Upper lobe of left lung (tissue), 6 donors: ENCODE measurements at places on chromosomes 3 and 15. TPM values are rescaled to one million over a fixed set of nuclear protein-coding genes. Genes with fewer than 3 reads are reported as not detected.

- peaks cover 34% of the 10 kb centered on the region for H3K4me1 ChIP-seq
- H3K36me3 ChIP-seq = no peaks in the 10 kb centered on the region
- H3K4me3 ChIP-seq = no peak overlapping the region
- H3K27me3 ChIP-seq = no peaks in the 10 kb centered on the region
Measured at GRCh38 chr15:70271422-70272088, 173.8 kb upstream of the TLE3 start.

GRCh38 chr3:33105341-33105948 is 8.4 kb upstream of the CRTAP start:
- H3K4me1 ChIP-seq = no peaks in the 10 kb centered on the region
- no peak overlapping the region for H3K27ac ChIP-seq
- H3K4me3 ChIP-seq = no peak overlapping the region
- no peak for DNase-seq
- no peaks in the 10 kb centered on the region for H3K27me3 ChIP-seq
- no peaks in the 10 kb centered on the region for H3K36me3 ChIP-seq

- peaks cover 75% of the 10 kb centered on the region for H3K36me3 ChIP-seq
- no peak overlapping the region for H3K4me3 ChIP-seq
- H3K4me1 ChIP-seq = no peaks in the 10 kb centered on the region
Measured at GRCh38 chr3:53102601-53103147, 27.6 kb downstream of the RFT1 start.

GRCh38 chr3:117490716-117491115 is 781.1 kb downstream of the TUSC7 start:
- no peaks in the 10 kb centered on the region for H3K36me3 ChIP-seq
- H3K27ac ChIP-seq = no peak overlapping the region
- no peak overlapping the region for H3K4me3 ChIP-seq
- H3K27me3 ChIP-seq = no peaks in the 10 kb centered on the region

GRCh38 chr3:20190991-20191390 is 5.0 kb upstream of the SGO1 start:
- no peak overlapping the region for H3K27ac ChIP-seq
- H3K36me3 ChIP-seq = no peaks in the 10 kb centered on the region
- H3K27me3 ChIP-seq = no peaks in the 10 kb centered on the region
- H3K4me3 ChIP-seq = no peak overlapping the region
- peaks cover 11% of the 10 kb centered on the region for H3K4me1 ChIP-seq

DNA sequence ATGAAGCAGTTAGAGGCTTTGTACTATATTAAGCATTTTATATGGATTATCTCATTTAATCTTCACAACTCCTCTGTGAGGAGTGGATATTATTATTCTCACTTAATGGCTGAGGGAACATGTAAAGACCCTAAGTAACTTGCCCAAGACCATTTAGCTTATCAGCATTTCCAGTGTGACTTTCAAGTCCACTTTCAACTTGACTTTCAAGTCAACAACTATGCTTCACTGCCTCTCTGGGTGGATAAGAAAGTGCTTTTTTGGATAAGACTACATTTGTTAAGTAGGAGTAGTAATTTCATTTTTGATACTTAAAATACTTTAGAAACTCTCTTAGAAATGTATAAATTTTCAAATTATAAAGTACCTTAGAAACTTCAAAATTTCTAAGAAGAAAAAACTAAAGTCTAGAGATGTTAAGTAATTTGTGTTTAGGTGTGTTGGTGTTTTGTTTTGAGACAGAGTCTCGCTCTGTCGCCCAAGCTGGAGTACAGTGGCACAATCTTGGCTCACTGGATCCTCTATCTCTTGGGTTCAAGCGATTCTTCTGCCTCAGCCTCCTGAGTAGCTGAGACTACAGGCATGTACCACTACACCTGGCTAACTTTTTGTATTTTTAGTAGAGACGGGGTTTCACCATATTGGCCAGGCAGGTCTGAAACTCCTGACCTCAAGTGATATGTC is 71.8 kb downstream of the MINDY2 start:
- H3K36me3 ChIP-seq = no peaks in the 10 kb centered on the region
- no peaks in the 10 kb centered on the region for H3K4me1 ChIP-seq
- no peaks in the 10 kb centered on the region for H3K27me3 ChIP-seq
- no peak for DNase-seq
- no peak overlapping the region for H3K27ac ChIP-seq

GRCh38 chr15:61835496-61836106 is 224.6 kb downstream of the VPS13C start:
- no peak overlapping the region for H3K27ac ChIP-seq
- no peak overlapping the region for H3K4me3 ChIP-seq
- no peaks in the 10 kb centered on the region for H3K36me3 ChIP-seq
- peak; percentile 49 for DNase-seq

DNA sequence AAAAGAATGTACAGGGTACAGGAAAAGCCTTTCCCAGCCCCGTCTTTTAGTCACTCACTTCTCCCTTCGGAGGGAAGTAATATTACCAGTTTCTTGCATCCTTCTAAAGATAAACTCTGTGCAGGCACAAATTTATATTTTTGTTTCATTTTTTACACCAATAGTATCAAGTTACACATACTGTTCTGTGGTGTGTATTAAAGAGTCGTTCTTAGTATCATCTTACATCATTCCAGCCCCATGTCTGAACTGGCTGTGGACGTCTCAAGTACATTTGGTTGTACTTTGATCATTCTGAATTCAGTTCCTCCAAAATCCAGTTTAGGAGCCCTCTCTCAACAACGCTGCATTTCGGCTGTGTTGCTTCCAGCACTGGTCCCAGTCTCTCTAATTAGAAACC is 68.7 kb downstream of the LMLN start:
- H3K27ac ChIP-seq = no peak overlapping the region
- H3K4me3 ChIP-seq = no peak overlapping the region
- H3K27me3 ChIP-seq = no peaks in the 10 kb centered on the region
- no peak for DNase-seq
- no peaks in the 10 kb centered on the region for H3K36me3 ChIP-seq
- no peaks in the 10 kb centered on the region for H3K4me1 ChIP-seq

- H3K36me3 ChIP-seq = no peaks in the 10 kb centered on the region
- no peaks in the 10 kb centered on the region for H3K4me1 ChIP-seq
Measured at GRCh38 chr15:49789436-49789835, 168.6 kb downstream of the DTWD1 start.

DNA sequence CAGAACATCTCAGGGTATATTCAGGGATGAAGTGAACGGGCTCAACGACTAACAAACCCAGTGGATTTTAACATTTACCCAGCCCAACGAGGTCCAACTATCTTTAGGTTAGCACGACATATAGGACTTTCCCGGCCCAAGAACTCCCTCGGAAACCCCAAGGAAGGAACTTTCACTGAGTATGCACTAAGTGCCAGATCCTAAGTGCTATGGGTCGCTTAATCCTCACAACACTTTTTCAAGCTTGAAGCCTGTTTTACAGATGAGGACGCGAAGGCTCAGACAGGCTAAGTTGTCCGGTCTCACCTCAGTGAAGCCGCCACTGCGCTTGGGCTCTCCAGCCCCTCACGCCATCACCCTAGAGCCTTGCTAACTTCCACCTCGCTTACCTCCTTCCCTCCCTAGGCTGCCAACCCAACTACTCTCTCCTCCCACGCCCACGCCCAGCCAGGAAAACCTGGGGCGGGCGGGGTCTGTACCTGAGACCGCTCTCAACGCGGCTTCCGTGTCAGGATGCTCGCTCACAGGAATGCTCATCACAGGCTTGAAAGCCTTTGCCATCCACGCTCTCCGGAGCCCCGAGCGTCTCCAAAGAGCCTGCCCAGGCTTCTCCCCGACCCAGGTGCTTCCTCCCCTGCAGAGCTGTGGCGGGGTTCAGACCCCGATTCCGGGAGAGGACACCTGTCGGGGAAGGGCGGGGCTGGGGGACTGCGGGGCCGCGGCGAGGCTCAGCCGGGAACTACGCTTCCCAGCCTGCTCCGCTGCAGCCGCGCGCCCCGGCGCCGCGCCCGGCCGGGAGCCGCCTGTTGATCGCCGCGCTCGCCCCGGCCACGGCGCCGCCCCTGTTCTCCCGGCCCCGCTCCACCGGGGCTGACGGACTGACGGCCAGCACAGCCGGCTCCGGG is at the start of gene TMOD2:
TMOD2 (plus strand) TSS at position 806 of the 905 bp plus-strand sequence. CDS start 14,845 bp downstream, outside the sequence.
- H3K4me1 ChIP-seq = peaks cover 8% of the 10 kb centered on the region
- no peaks in the 10 kb centered on the region for H3K27me3 ChIP-seq
- H3K36me3 ChIP-seq = no peaks in the 10 kb centered on the region

GRCh38 chr3:11096266-11097139 is 57.8 kb upstream of the HRH1 start:
- peak; percentile 69 for DNase-seq
- H3K4me1 ChIP-seq = peaks cover 10% of the 10 kb centered on the region
- no peaks in the 10 kb centered on the region for H3K36me3 ChIP-seq
- no peaks in the 10 kb centered on the region for H3K27me3 ChIP-seq
- H3K27ac ChIP-seq = no peak overlapping the region

- no peak overlapping the region for H3K27ac ChIP-seq
- H3K4me1 ChIP-seq = peaks cover 32% of the 10 kb centered on the region
- no peak for DNase-seq
- H3K4me3 ChIP-seq = no peak overlapping the region
- no peaks in the 10 kb centered on the region for H3K27me3 ChIP-seq
- H3K36me3 ChIP-seq = no peaks in the 10 kb centered on the region
Measured at GRCh38 chr3:143825513-143825912, 22.8 kb downstream of the SLC9A9 start.

DNA sequence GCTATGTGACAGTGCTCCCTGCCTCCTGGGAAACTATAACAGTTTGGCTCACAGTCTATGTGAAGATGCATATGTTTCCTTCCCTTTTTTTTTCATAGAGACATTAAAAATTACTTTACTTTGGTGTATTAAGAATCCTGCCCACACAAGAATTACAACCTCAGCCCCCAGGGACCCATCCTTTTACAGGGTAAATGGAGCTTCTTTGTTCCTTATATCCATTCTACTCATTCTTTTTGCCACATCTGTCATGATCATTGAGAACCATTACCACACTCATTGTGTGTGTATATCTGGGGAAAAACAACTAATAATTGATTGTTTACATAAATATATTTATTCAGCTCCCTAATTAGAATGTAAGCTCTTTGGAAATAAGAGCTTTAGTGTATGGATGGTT is 157.4 kb downstream of the SSR3 start:
- H3K36me3 ChIP-seq = no peaks in the 10 kb centered on the region
- no peaks in the 10 kb centered on the region for H3K4me1 ChIP-seq
- H3K4me3 ChIP-seq = no peak overlapping the region

DNA sequence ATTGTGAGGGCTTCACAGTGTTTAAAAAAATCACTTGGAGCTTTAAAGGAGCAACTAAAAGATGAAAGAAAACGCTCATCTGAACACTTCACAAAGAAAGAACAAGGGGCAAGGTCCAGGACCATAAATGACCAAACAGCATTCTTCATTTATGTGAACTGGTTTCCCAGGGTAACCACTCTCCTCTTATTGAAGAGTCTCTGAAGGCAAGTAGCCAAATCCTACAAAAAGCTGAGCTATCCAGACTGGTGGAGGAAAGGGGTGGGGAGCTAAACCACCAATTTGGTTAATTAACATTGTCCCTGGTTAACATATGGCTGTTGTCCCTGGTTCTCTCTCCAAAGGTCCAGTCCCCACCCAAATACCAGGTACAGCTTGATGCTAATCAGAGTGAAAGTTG is 58.1 kb downstream of the OSBPL10 start:
- DNase-seq = no peak
- H3K36me3 ChIP-seq = no peaks in the 10 kb centered on the region
- H3K27ac ChIP-seq = no peak overlapping the region

GRCh38 chr3:98969295-98969694 is 67.8 kb upstream of the DCBLD2 start:
- no peaks in the 10 kb centered on the region for H3K4me1 ChIP-seq
- no peaks in the 10 kb centered on the region for H3K36me3 ChIP-seq
- no peak overlapping the region for H3K27ac ChIP-seq
- DNase-seq = no peak
- no peaks in the 10 kb centered on the region for H3K27me3 ChIP-seq
- H3K4me3 ChIP-seq = no peak overlapping the region

DNA sequence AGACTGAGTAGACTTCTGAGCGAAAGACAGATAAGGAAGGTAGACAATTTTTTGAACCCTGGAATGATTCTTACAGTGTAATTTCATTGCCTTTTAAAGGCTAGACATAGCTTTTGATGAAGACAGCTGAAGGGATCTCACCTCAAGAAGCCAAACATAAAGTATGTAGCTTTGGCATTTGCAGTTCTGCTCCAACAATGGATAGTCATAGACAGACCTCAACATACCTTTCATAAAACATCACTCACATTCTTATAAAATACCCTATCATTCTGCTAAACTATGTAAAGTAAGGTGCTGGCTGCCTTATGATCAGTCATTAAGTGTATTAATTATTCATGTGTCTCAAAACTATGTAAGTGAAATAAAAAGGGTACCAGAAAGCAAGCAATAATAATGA is 70.0 kb downstream of the UBE3A start:
- no peak overlapping the region for H3K4me3 ChIP-seq
- DNase-seq = no peak
- H3K27me3 ChIP-seq = no peaks in the 10 kb centered on the region
- peaks cover 32% of the 10 kb centered on the region for H3K36me3 ChIP-seq
- no peak overlapping the region for H3K27ac ChIP-seq

DNA sequence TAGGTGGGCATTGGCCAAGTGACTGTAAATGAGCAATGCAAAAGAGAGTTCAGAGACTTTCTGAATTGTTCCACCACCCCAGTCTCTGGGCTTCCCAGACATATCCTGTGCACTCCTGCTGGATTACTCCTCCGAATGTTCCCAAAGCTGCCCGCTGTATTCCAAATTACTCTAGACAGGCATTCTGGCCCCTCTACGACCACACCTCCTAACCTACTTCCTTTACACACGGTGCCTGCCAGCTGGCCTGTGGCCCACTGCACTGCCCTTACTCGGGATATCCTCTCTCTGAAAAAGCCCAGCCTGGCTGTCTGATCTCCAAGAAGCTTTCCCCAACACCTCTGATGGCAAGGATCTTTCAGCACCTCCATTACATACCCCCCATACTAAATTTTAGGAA is 66.6 kb downstream of the DUT start:
- DNase-seq = no peak
- H3K4me3 ChIP-seq = no peak overlapping the region
- peaks cover 2% of the 10 kb centered on the region for H3K4me1 ChIP-seq
- no peaks in the 10 kb centered on the region for H3K27me3 ChIP-seq
- no peak overlapping the region for H3K27ac ChIP-seq

Gene RTP1
- total RNA-seq = not detected

Gene PAQR9
- not detected for total RNA-seq

Gene SPINT1
- 192 TPM for total RNA-seq

Gene EEF1AKMT4
- total RNA-seq = 4.2 TPM

Gene TMEM40
- total RNA-seq = 5.3 TPM

Gene TBCCD1
- total RNA-seq = 16.8 TPM

Gene AGBL1
- total RNA-seq = 15.5 TPM
